ENCODE measurements at places on chromosomes 2 and 18.

GRCh38 chr2:57876313-57876712 is 170.3 kb upstream of the VRK2 start:
- DNase-seq: no peak

GRCh38 chr18:11653521-11653920 is 35.5 kb upstream of the GNAL start:
- no peak for DNase-seq

- no peak for DNase-seq
Observed at GRCh38 chr2:96798733-96799622, 17.1 kb upstream of the CNNM3 start.

DNA sequence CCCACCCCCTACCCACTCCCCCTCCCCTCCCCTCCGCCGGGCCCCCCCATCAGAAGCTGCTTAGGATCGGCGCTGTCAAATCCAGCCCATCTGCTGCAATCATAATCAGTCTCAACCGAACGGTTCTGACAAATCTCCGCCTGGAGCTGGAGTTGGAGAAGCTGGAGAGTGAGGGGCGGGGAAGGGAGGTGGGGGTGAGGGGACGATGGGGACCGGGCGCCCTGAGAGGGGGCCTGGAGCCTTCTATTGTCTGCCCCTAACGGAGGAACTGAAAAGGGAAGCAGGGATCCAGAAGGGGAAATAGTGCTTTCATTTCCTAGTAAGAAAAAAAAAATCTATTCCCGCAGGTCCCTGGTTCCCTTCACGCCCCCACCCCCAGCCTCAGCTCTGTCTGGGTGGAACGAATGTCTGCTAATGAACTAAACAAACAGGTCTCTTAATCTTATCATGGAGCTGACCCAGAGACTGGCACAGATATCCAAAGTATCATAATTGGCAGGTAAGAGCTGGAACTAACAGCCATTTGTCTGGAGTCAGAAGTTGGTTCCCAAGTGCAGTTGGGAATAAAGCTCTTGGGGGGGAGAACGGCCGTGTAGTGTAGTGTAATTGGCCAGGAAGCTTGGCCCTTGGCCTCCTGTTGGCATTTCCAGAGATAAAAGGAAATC is 301.2 kb downstream of the NCKAP5 start:
- no peak for DNase-seq

GRCh38 chr2:187654535-187654934 is 100.3 kb upstream of the TFPI start:
- DNase-seq: no peak

- no peak for DNase-seq
Observed at GRCh38 chr2:182452456-182452990, 25.7 kb upstream of the PDE1A start.

All from thoracic aorta (tissue), 2 donors.